Naive thymus-derived CD8-positive, alpha-beta T cell (primary cell): ENCODE measurements at places on chromosomes 4 and X.

- no peak for DNase-seq
Observed at GRCh38 chrX:69014200-69014599, 151.1 kb downstream of the PJA1 start.

GRCh38 chr4:168717847-168718246 is 221.0 kb downstream of the PALLD start:
- DNase-seq, result no peak

GRCh38 chrX:54223581-54223980 is 40.5 kb upstream of the FAM120C start:
- no peak for DNase-seq

- no peak for DNase-seq
Observed at GRCh38 chrX:8067754-8068462, 103.2 kb downstream of the VCX2 start.

DNA sequence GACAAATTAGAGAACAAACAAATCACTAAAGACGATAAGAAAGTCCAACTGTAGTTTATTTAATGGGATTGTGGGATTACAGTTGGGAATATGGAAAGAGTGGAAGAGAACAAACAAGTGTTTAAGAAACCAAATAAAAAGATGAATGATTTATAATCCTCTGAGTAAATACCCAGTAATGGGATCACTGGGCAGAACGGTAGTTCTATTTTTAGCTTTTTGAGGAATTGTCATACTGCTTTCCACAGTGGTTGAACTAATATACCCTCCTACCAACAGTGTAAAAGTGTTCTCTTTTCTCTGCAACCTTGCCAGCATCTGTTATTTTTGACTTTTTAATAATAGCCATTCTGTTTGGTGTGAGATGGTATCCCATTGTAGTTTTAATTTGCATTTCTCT is 15.0 kb downstream of the C4orf51 start:
- no peak for DNase-seq

DNA sequence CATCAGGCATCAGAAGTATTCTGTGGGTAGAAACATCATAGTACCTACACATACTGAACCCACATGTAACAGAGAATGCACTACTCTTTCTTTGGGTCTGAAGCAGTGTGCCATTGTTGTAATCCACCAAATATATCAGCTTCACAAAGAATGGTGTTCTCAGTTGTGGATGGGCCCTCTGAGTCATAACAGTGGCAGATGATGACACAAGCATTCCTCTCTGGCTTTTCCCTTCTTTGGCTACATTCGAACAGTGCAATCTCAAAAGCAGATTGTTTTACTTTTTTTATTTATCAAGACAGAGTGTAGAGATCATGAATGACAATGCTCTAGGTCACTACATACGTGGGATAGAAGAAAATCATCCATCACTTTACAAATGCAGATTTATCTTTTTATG is 247.2 kb upstream of the EPHA5 start:
- no peak for DNase-seq

DNA sequence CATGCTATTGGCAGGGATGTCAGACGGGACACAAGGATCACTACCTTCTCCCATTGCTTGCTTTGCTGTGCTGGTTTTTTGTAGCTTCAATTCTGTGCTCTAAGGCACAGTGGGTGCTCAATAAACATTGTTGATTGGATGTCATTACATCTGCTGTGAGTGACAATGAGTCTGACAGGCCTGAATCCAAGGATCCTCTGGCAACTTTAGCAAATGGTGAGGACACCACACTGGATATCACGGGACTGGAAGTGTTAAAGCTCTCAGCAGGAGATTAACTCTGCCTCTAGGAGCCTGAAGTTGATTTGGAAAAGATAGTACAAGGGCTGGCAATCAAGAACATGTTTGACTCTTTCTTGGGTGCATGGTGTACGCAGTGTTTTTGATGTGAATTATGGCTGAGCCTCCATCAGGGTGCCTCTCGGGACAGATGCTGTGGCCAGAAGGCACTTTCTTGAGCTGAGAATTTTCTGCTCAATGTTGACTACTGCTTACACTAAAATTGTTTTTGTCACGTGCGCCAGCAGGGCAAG is 217.9 kb downstream of the ARAP2 start:
- DNase-seq, result no peak

DNA sequence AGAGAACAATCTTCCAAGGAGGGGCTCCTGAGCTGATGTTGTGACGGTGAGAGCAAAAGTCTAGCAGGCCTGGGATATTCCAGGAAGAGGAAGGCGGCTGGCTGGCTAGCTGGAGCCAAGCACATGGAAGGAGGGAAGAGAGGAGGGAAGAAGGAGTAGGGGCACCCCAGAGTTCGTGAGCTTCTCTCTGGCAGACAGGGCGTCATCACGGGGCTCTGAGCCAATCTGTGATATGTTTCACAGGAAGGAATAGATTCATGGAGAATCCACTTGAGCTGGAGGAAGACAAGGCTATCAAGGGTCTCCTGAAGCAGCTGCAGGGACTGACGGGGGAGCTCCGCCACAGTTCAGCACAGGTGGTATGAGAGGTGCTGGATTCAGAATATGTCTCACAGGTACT is 73.6 kb downstream of the DHRSX start:
- no peak for DNase-seq

DNA sequence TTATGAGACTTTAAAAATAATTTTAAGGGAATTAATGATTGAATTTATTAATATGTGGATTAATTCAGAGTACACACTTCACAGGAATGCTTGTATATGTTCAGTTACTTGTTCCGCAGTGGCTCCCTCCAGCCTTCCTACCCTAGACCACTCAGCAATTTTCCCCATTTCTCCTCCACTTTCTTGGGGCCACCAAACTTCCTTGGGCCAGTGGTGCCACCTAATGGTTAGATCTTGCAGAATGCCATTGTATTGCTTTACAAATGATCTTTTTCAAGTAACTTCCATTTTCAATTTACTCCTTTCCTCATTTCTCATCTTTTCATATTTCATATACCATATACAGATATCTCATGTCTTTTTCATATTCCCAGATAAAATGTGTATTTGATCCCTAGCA is 3.6 kb upstream of the RNF175 start:
- no peak for DNase-seq

DNA sequence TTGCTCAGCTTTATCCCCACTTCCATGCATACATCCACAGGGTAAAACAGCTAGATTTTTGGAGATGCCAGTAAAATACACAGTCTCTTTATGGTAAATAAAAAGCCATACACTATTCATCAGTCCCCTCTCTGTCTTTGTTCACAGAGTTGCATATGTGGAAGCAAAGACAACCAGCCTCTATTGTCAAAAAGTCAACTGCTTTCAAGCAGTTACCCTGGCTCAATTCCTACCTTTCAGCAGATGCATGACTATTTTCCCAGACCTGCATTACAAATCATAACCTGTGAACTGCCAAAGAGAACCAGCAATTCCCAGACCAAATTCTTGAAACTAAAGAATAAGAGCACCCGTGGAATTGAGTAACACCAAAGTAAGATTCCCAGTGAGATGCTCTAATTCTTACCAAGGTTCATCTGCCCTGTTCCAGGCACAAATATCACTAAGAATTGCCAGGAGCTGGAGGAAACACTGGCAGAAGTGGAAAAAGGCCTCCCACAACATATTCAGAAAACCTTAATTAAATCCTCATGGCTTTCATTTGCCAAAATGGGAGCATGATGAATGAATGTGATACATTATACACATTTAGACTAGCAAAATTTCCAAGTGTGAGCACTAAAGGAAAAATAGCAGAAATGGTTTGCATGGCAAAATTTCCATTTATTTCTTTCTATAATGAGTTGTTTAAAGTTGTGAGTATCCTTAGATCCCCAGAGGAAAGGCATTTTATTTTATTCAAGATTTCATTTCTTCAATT is 391.2 kb upstream of the ADGRL3 start:
- DNase-seq, result no peak

GRCh38 chr4:47531241-47531953 is 46.3 kb downstream of the ATP10D start:
- DNase-seq, result peak; percentile 6

GRCh38 chr4:43816116-43816515 is 632.5 kb downstream of the KCTD8 start:
- DNase-seq, result no peak

- no peak for DNase-seq
Observed at GRCh38 chr4:68316193-68316969, 33.5 kb downstream of the YTHDC1 start.

DNA sequence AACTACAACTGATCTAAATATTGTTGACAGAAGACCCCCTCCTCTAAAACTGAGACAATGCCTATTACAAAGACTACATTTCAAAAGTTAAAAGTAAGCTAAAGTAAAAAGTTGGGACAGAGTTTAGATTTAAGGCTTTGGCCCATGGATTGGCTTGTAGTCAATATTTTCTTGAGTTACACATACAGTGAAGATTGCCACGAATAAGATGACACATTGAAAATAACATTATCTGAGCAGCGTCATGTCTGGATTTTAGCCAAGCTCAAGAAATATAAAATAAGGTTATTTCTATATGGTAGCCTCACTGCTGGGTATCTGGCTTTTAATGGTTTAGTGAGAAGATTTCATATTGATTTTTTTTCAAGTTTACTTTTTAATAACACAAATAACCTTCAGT is 266.2 kb upstream of the LDB2 start:
- no peak for DNase-seq

- DNase-seq, result no peak
Observed at GRCh38 chr4:73744203-73744602, 3.8 kb downstream of the CXCL8 start.

GRCh38 chrX:42948723-42949657 is 171.0 kb upstream of the PPP1R2C start:
- DNase-seq, result no peak

- DNase-seq, result no peak
Observed at GRCh38 chr4:66357316-66357715, 687.0 kb upstream of the EPHA5 start.

- DNase-seq, result no peak
Observed at GRCh38 chr4:114890773-114891172, 222.6 kb downstream of the NDST4 start.

GRCh38 chr4:156948738-156949137 is 22.9 kb downstream of the PDGFC start:
- DNase-seq, result no peak

- DNase-seq, result no peak
Observed at GRCh38 chr4:8832113-8832915, 39.3 kb downstream of the HMX1 start.

GRCh38 chrX:11757719-11758399 is at the start of gene MSL3:
Gene MSL3 (plus strand): TSS chrX:11758237. CDS start chrX:11758264, 27 bp downstream.
- DNase-seq, result no peak

GRCh38 chrX:100328351-100328750 is 81.7 kb downstream of the PCDH19 start:
- no peak for DNase-seq

- DNase-seq, result no peak
Observed at GRCh38 chr4:40506066-40506465, 123.6 kb downstream of the RBM47 start.

DNA sequence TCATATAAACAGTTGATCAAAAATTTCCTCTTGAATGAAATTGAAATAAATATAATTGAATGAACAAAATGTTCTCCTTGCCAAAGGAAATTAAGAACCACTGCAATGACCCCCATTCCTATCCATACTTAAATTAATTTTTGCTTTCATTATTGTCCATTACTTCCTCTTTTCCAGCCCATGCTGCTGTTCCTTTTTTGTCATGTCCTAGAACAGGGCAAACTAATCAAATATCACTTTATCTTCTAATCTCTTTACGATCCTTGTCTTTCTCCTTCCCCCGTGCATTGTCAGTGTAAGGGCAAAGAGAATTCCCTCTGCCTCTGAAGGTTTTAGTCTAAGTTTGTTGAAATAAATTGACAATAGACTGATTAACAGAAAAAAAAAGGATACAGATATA is 203.0 kb downstream of the CENPC start:
- DNase-seq, result no peak

DNA sequence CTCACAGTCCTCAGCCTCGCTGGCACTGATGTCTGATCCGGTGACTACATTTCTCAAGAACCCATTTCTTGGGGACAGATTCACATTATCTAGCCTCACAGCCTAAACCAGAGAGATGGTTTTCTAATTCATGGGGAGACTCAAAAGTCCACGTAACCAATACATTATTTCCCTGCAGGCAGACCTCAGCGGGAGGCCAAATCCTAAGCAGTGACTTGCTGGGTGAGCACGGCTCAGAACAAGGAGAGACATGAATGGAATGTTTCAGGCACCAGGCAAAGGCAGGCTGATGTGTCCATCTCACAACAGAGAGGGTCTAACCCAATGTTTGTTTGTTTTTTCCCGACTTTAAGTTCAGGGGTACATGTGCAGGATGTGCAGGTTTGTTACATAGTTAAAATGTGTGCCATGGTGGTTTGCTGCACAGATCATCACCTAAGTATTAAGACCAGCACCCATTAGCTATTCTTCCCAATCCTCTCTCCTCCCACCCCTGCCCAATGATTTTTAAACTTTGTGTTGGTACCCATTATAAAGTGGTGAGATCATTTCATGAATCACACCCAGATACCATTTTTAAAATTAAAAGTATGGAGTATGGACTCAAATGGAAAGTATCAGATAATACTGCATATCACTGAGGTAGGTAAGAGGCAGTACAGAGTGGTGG is 53.3 kb downstream of the SCD5 start:
- DNase-seq, result no peak

DNA sequence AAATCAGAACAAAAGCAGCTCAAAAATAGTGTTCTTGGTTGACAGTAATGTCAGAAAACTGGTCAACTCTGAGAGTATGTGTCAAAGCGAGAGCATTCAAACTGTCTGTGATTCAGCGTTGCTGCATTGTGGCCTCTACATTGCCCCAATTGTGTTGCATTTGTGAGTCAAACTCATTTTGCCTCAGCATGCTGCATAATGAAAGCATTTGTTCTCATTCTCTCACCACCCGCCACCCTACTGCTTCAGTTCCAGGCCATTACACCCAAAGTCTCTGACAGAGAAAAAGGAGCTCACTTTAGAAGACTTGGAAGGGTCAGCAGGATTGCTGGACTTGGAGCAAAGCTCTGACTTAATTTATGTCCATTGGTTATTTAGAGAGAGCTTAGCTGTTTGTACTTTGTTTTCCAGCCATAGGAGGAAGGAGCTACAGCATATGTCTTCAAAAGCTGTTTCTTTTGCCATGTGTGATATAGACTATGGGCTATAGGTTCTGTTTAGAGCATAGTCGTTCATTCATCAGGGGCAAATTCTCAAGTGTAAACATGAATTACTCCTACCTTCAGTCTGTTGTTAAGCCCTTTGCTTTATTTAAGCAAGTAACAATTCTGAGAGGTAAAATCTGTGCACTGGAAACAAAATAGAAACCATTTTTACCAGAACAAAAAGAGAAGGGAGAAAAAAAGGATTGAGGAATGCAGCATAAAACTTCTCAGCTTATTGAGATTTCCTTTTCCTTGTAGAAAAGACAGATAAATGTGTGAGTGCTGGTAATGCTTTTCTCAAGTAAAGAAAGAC is 153.4 kb upstream of the ANK2 start:
- DNase-seq, result no peak

DNA sequence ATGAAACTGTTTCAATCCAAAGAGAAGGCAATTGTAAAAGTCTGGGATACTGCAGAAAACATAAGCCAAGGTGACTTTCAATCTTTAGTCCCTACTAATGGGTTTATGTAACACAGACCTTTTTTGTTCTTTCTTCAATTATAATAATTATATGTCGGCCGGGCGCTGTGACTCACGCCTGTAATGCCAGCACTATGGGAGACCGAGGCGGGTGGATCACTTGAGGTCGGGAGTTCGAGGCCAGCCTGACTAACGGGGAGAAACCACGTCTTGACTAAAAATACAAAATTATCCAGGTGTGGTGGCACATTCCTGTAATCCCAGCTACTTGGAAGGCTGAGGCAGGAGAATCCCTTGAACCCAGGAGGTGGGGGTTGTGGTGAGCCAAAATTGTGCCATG is 489.8 kb upstream of the CTSO start:
- no peak for DNase-seq
